ENCODE measurements at places on chromosomes 13 and 19. TPM values are rescaled to one million over a fixed set of nuclear protein-coding genes. Genes with fewer than 3 reads are reported as not detected.

ZNF677 gene
- total RNA-seq: 60.5 TPM

CAPN12 gene
- 8.0 TPM for total RNA-seq

DNA sequence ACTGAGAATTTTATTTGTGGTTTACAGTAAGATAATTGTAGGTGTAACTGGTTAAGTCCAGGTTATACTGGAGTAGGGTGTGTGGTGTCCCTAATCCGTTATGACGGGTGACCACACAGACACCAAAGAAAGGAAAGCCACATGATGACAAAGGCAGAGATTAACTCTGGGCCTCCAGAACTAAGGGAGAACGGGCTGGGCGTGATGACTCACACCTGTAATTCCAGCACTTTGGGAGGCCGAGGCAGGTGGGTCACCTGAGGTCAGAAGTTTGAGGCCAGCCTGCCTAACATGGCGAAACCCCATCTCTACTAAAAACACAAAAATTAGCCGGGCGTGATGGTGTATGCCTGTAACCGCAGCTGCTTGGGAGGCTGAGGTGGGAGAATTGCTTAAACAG, 10.2 kb upstream of the FUT2 start:
- no peak for DNase-seq

CATSPERD gene
- not detected for total RNA-seq

DNA sequence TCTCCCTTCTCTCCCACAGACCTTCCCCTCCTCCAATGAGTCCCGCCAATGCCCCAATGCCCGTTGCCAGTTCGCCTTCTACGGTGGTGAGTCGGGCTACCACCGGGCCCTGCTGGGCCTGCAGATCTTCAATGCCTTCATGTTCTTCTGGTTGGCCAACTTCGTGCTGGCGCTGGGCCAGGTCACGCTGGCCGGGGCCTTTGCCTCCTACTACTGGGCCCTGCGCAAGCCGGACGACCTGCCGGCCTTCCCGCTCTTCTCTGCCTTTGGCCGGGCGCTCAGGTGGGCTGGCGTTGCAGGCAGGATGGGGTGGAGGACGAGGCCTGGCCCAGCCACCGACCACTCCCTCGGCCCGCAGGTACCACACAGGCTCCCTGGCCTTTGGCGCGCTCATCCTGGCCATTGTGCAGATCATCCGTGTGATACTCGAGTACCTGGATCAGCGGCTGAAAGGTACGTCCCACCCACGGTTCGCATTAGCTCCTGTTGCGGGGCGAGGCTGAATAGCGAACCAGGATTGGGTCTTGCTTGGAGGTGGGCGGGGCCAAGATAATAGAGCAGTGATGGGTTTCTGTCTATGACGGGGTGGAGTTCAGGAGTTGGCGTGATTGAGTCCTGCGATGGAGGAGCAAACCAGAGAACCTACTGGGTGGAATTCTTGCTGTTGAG, 11.1 kb downstream of the SLC44A2 start:
- peak; percentile 82 for DNase-seq

ZFP14 gene
- total RNA-seq: 10.4 TPM

- DNase-seq: peak; percentile 55
These were observed 776 bp upstream of the LENG1 start for GRCh38 chr19:54160182-54160811.

- DNase-seq: no peak
These were observed 58.9 kb downstream of the RFC3 start for GRCh38 chr13:33876716-33877394.

ATP4A gene
- 0.63 TPM for total RNA-seq

PTGIR gene
- not detected for total RNA-seq

LRRC63 gene
- not detected for total RNA-seq

- peak; percentile 76 for DNase-seq
These were observed 7.7 kb downstream of the CDX2 start for GRCh38 chr13:27961227-27962085.

SRRM5 gene
- total RNA-seq: not detected

DNA sequence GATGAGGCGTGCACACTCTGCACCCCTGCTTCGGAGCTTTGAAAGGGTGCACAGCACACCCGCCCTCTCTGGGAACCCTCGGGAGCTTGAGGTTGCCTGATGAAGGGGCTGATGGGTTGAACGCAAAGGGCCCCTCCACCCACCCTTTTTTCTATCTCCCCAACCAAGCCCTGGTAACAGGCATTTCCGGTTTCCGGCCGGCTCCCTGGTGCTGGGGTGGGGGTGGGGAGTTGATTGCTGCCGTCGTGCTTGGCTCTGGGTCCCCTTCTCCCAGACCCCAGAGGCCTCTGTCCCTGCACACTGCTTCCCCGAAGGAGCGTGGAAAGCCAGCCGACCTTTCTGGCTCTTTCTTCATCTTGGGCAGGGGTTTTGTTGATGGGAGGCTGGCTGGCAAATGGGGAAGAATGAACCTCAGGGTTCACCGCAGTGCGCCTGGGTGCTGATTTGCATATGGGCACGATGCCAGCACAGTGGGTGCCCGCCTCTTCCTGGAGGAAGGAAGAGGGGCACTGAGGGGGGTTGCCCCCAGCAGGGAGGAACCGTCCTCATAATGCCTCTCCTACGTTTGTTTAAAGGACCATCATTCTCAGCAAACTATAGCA, 29.1 kb downstream of the VAV1 start:
- DNase-seq: peak; percentile 77

All from GM23338 (cell line).